ENCODE measurements at places on chromosomes 2 and 18. TPM values are rescaled to one million over a fixed set of nuclear protein-coding genes. Genes with fewer than 3 reads are reported as not detected.

SCG2 gene
- not detected for total RNA-seq

SERPINB4 gene
- total RNA-seq = not detected

RESP18 gene
- total RNA-seq = not detected

UGT1A5 gene
- total RNA-seq = not detected

CFAP221 gene
- total RNA-seq = not detected

MZT2B gene
- total RNA-seq = 447 TPM

PLGLB1 gene
- 5.0 TPM for total RNA-seq

NAT8 gene
- total RNA-seq = not detected

UXS1 gene
- total RNA-seq = 78.3 TPM

VSNL1 gene
- not detected for total RNA-seq

KLHL29 gene
- total RNA-seq = 4.4 TPM

RTP5 gene
- total RNA-seq = not detected

RNU2-63P gene
- total RNA-seq = 13.6 TPM

TP53I3 gene
- 3.1 TPM for total RNA-seq

KRTCAP3 gene
- total RNA-seq = 7.4 TPM

NCKAP5 gene
- total RNA-seq = not detected

C1GALT1C1L gene
- not detected for total RNA-seq

ZNF638 gene
- 80.3 TPM for total RNA-seq

ANKRD53 gene
- total RNA-seq = not detected

DTNA gene
- not detected for total RNA-seq

PDE11A gene
- total RNA-seq = not detected

PIAS2 gene
- total RNA-seq = 37.1 TPM

RAX gene
- total RNA-seq = not detected

EFHD1 gene
- total RNA-seq = 8.2 TPM

LRRC30 gene
- not detected for total RNA-seq

COL6A3 gene
- total RNA-seq = 0.43 TPM

CYTIP gene
- total RNA-seq = 319 TPM

FOXD4L1 gene
- total RNA-seq = 0.40 TPM

TMEM200C gene
- total RNA-seq = not detected

C2orf72 gene
- 0.65 TPM for total RNA-seq

FBLN7 gene
- 17.8 TPM for total RNA-seq

PRPF40A gene
- 94.3 TPM for total RNA-seq

SLC9A4 gene
- 0.10 TPM for total RNA-seq
